ENCODE measurements at places on chromosomes 2 and 18.

DNA sequence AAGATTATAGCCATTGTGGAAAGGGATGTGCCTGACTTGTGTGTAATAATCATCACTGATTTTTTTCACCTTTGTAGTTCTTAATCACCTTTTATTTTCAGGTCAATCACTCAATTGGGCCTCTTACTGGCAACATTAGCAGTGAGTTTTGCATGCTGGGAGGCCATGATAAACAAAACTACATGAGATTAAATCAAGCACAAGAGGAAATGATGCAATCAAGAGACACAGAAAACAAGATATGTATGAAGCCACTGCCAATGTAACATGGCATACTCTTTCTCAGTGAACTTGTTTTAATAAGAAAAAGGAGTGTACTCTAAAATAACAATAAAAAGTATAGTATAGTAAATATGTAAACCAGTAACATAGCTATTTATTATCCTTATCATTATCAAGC lies 69.9 kb upstream of the FSIP2 start:
- no peak for DNase-seq

GRCh38 chr2:2664989-2665833 lies 334.1 kb upstream of the MYT1L start:
- no peak for DNase-seq

GRCh38 chr2:233482616-233483015 lies 84.0 kb downstream of the USP40 start:
- DNase-seq = no peak

GRCh38 chr2:113977060-113977659 lies 87.3 kb downstream of the ACTR3 start:
- no peak for DNase-seq

- no peak for DNase-seq
These were observed at the start of gene DNER for GRCh38 chr2:229714080-229714735. Gene DNER (minus strand): TSS chr2:229714555. CDS start chr2:229714423, 132 bp downstream.

- no peak for DNase-seq
These were observed 42.8 kb downstream of the ATOH8 start for GRCh38 chr2:85796341-85797262.

DNA sequence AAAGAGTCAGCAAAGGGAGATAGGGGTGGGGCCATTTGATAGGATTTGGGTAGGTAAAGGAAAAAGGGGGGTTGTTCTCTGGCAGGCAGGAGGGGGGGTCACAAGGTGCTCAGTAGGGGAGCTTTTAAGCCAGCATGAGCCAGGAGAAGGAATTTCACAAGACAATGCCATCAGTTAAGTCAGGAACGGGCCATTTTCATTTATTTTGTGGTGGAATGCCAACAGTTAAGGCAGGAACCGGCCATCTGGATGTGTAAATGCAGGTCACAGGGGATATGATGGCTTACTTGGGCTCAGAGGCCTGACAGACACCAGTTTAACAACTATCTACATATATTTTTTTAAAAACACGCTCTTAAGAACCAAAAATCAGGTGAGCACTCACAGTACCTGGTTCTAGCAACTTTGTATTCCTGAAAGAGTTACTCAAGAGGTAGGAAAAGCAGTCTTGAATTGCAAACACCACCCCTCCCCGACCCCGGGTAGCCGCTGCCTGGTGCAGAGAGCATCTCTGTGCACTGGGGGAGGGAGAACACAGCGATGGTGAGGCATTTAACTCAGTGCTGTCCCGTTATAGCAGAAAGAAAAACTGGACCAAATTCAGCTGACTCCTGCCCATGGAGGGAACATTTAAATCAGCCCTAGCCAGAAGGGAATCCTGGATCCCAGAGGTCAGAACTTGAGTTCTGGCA lies 414.5 kb upstream of the KLHL29 start:
- no peak for DNase-seq

DNA sequence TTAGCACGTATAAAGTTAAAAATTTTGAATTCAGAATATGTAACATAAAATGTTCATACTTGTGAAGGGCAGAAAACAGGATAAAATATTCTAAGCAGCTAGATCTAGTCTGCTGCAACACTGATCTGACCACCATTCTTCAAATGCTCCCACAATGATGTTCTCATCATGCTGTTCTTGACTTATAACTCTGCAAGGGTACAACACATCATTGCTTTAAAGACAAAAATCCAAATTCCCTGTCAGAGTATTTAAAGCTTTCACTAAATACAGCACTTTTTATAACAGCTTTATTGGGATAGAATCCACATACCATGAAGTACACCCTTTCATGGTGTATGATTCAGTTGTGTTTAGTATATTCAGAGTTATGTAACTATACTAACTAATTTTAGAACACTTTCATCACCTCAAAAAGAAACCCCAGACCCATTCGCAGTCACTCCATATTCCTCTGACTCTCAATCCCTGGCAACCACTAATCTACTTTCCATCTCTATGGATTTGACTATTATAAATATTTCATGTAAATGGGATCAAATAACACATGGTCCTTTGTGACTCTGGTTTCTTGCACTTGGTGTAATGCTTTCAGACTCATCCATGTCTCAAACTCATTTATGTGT lies 56.4 kb downstream of the MAP4K3 start:
- no peak for DNase-seq
